ENCODE measurements at places on chromosomes 1 and 21.

DNA sequence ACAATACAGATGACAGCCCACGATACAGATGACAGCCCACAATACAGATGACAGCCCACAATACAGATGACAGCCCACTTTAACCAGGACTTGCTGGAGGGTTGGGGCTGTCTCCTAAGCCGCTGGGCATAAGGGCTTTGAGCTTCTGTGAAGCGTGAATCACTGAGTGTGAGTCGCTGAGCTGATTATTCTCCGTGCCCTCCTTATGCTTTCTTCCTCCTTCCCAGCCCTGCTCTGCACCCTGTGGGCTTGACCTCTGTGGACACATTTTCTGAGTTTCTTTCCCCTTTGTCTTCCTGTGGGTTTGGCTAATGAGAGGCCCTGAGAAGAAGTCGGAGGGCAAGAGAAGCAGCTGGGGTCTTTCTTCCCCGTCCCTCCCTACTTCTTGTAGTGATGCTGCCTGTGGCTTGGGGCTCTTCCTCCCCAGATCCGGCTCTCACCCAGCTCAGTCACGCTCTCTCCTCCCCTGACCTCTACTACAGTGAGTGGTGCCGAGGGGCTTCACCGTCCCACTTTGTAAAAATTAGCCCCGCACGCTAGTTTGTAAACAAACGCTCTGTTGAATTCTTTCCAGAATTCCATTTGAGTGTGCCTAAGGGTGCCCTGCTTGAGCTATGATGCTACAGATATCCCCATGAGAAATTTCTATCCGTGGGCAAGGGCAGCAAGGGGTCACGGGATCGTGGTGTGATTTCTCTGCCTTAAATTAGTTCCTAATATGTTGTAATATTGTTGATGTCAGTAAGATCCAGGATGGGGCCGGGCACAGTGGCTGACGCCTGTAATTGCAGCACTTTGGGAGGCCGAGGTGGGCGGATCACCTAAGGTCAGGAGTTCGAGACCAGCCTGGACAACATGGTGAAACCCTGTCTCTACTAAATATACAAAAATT is 46.4 kb upstream of the SOD1 start:
- no peak for DNase-seq

DNA sequence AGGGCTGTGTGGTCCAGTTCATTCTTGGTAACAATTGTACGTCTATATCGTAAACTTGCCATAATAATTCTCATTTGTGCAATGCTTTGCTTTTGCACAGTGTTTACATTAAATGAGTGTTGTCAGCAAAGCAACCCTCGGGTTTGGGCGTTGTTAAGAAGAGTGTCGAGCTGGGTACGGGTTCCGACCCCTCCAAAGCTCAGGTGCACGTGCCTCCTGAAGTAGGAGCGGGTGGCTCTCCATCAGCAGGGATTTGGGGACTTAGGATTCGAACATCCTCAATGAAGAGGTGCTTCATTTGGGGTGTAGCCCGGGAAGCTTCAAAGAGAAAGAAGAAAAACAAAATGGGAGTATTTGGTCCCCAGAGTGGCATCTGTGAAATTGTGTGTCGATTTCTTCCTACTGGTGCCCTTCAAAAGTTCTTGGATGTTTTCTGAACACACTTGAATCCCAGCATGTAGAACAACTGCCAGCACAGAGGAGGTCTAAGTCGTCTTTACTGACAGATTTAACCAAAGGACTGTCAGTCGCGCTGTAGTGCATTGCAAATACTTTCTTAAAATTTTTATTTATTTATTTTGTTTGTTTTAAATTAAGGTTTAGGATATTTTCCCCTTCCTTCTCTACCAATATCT is 1.1 kb downstream of the TRIM58 start:
- no peak for DNase-seq

DNA sequence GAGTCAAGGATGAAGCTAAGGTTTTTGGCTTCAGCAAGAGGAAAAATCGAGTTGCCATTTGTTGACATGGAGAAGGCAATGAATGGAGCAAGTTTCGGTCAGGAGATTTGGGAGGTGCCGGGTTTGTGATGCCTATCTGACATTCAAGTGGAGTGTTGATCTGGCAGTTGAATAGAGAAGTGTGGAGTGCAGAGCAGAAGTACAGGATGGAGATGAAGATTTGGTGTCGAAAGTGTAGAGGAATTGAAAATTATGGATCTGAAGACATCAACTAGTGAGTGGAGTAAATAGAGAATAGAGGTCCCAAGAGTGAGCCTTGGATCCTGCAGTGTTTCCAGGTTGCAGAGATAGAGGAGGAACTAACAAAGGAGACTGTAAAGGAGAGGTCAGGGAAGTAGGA is 25.9 kb downstream of the CITED4 start:
- DNase-seq: no peak

DNA sequence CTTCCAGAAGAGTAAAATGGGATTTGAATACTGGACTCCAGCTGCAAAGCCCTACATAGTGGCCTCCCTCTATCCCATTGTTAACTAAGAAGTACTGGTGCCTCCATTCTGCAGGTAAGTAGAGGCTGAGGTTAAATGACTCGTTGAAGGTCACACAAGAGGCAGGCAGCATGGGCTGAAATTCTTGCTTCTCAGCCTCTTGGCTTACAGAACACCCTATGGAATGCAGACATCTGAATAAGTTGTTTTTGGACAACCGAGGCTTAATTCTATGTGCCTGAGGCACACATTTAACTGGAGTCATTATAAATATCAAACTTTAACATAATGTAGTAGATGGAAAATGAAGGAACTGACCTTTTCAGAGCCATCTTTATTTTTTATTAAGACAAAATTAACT is 5.7 kb downstream of the DNAJC11 start:
- DNase-seq: no peak

- DNase-seq: no peak
These were observed 39.0 kb upstream of the ARHGEF16 start for GRCh38 chr1:3415260-3416090.

GRCh38 chr1:198472119-198472518 is 68.4 kb downstream of the ATP6V1G3 start:
- no peak for DNase-seq

- DNase-seq: no peak
These were observed 15.9 kb upstream of the CD58 start for GRCh38 chr1:116586741-116587143.

- no peak for DNase-seq
These were observed 9.4 kb upstream of the CAPN9 start for GRCh38 chr1:230737622-230738262.

GRCh38 chr1:182761396-182762395 is 27.9 kb upstream of the NPL start:
- DNase-seq: no peak

- no peak for DNase-seq
These were observed 442.4 kb upstream of the PLXNA2 start for GRCh38 chr1:208686592-208686991.

DNA sequence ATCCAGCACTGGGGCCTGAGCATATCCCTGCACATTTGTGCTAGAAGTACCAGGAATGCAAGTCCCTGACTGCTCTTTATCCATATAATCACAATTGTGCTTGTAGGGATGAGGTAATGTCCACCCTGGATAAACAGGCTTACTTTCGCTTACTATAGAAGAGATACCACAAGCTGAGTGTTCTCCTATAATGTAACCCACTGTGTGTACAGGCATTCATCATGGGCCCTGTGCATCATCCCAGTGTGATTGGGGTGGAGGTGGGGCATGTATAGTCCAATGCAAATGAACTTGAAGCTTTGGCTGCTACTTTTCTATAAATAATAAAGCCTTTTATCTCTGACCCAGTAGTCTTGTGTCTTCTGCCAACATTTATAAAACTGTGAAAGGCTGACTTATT is 69.3 kb downstream of the MAN1A2 start:
- DNase-seq: no peak

DNA sequence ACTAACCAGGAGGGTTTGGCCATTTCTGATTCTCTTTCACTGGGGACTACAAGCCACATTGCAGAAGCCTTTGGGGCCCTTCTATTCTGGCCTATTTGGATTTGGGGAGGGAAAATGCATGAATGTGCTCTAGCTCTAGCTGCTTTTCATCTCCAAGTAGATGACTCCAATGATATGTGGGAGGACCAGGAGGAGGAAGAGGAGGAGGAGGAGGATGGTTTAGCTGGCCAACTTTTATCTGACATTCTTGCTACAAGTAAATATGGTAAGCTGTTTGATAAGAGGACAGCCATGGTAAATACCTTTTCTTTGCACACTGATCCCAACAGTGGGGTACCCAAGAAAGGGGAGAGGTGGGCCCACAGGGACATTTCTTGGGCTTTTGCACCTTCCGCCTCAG is 14.0 kb upstream of the SHISA4 start:
- no peak for DNase-seq

- no peak for DNase-seq
These were observed 367.0 kb upstream of the NEGR1 start for GRCh38 chr1:72649211-72649888.

DNA sequence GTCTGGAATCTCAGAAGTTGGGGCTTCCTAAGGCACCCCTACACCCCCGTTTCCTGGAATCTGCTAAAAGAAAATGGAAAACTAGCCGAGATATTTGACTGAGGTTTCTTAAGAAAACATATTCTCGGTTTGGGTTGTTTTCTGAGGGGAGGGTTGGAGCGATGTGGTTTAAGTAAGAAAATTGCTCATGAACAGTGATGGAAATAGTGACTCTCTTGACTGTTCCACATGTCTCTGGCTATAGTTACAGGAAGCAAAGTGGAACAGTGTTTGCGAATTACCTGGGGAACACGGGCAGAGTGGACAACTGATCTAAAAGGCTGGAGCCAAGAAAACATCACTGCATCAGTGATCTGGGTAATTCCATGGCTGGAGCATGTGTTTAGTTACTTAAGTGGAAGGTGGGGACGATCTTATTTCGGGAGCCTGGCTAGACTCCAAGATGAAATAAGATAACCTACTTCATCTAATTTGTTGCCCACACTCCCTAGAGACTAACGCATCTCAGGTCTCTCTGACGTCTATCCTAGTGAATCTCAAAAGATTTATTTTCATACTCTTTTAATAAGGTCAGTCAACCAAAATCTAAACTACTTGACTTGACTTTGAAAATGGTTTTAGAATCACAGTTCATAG is 92.4 kb downstream of the KCNJ15 start:
- peak; percentile 27 for DNase-seq

- no peak for DNase-seq
These were observed 848.0 kb downstream of the LTN1 start for GRCh38 chr21:28144653-28145052.

All from fibroblast of pulmonary artery (primary cell).